LHCN-M2 (cell line): ENCODE measurements at places on chromosomes 11 and 22. TPM values are rescaled to one million over a fixed set of nuclear protein-coding genes. Genes with fewer than 3 reads are reported as not detected.

The SCGB1D2 gene
- not detected in 2 replicates for total RNA-seq

The SPDYC gene
- total RNA-seq = not detected in 2 replicates

The ESAM gene
- 0.06 TPM in 2 replicates for total RNA-seq

GRCh38 chr22:24335496-24335895 lies 64.9 kb downstream of the SPECC1L start:
- no peak for DNase-seq

GRCh38 chr11:926341-926916 lies 759 bp downstream of the AP2A2 start:
- DNase-seq = peak; percentile 68

GRCh38 chr11:96186806-96187205 lies 156.2 kb downstream of the MAML2 start:
- DNase-seq = no peak

- DNase-seq = no peak
These were observed 41.9 kb downstream of the UVRAG start for GRCh38 chr11:75856912-75857311.

- DNase-seq = no peak
These were observed 22.8 kb downstream of the PIK3C2A start for GRCh38 chr11:17184882-17185587.

- DNase-seq = no peak
These were observed 120.7 kb downstream of the CCDC81 start for GRCh38 chr11:86495351-86495750.

DNA sequence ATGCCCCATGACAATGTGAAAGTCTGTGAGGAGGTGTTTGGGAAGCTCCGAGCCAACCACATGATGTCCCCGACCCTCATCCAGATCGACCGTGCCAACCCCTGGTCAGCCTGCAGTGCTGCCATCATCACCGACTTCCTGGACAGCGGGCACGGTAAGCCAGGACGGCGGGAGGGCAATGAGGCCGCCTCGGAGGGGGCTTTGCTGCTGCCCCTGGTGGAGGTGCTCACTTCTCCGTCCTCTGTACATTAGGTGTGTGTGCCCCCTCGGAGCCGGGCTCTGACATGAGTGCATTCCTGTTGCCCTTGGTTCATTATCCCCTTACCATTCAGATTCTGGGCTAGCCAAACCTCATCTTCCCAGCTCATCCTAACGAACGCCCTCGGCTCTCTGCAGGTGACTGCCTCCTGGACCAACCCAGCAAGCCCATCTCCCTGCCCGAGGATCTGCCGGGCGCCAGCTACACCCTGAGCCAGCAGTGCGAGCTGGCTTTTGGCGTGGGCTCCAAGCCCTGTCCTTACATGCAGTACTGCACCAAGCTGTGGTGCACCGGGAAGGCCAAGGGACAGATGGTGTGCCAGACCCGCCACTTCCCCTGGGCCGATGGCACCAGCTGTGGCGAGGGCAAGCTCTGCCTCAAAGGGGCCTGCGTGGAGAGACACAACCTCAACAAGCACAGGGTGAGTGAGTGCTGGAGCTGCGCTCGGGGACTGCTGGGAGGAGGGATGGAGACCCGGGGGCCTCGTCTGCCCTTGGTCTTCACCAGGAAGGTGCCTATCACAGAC lies 13.8 kb downstream of the ADAMTS15 start:
- no peak for DNase-seq

- peak; percentile 64 for DNase-seq
These were observed 31.3 kb upstream of the SLN start for GRCh38 chr11:107743191-107743590.
